ENCODE measurements at places on chromosomes 11 and 22.

GRCh38 chr11:30666817-30667216, 80.7 kb upstream of the MPPED2 start:
- no peak for DNase-seq

GRCh38 chr11:64605244-64605560, 14.2 kb downstream of the SLC22A12 start:
- no peak for DNase-seq

DNA sequence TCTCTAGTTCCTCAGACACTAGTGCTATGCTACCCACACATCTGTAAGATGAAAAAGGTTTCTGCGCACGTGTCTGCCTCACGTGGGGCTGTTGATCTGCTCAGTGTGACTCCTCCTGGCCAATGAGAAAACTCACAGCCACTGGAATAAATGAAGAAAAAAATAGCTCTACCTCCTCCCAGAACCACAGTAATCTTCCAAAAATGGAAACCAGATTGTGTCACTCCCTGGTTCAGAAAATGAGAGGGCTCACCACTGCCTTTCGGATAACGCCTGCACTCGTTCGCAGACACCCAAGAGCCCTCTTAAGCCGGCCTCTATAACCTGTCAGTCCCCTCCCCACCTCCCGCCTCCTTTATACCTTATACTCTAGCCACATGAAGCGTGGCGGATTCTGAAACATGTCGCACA, 5.1 kb downstream of the APBB1 start:
- no peak for DNase-seq

DNA sequence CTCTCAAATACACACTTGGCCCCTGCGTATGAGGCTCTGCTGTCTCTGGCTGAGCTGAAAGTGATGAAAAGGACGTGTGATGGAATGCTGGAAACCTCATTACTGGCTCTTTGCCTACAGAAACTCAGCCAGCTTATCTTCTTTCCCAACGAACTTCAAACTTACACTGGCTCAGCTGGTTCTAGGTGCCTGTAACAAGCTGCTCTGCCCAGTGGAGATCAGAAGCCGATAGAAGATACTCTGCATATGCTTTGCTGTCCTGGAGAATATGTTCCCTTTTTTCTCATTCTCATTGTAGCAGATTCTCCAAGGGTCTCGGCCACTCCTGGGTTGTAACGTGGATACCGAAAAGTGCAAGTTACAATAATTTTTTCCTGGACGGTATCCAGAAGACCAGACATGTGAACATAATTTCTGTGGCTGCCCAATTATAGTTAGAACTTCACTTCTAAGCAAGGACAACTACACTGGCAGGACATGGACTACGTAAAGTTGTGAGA, 405.3 kb upstream of the CCDC90B start:
- no peak for DNase-seq

DNA sequence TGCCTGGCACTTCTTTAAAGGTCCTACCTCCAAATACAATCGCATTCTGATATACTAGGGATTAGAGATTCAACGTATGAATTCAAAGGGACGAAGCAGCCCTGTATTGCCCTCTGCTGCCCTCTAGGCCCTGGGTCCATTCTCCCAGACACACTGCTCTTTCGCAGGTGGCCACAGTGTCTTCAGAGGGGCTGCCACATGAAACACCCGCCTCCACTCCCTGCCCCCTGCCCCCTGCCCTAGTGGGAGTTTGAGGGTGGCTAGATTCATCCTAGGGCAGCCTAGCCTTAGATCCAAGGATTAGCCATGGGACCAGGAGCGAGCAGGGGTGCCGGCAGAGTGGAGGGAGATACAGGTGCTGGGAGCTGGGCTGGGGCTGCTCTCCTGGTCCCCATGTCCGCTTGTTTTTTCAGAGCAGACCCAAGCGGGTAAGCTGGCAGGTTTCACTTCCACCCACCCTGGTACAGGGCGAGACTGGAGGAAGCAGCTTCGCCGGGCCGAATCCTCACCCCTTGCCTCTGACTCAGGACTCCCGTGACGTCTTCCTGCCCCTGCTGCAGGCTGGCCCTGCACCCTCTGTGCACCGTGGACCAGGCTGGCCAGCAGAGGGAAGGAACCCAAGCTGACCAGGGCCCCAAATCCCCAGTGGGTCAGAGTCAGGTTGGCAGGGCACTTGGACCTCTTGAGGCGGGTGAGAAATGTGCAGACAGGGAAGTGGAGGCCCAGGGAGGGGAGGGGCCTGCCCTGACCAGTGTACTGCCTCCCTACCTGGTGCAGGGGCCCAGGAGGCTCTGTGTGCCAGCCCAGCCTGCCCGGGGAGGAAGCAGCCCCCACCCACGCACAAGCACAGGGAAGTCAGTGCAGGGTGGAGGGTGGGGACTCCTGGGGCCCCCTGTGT, 28.4 kb upstream of the HMOX1 start:
- peak; percentile 91 for DNase-seq

- no peak for DNase-seq
Measured at GRCh38 chr11:6529266-6529665, 32.2 kb downstream of the DNHD1 start.

- DNase-seq, result no peak
Measured at GRCh38 chr11:84947070-84947469, 680.1 kb downstream of the DLG2 start.

DNA sequence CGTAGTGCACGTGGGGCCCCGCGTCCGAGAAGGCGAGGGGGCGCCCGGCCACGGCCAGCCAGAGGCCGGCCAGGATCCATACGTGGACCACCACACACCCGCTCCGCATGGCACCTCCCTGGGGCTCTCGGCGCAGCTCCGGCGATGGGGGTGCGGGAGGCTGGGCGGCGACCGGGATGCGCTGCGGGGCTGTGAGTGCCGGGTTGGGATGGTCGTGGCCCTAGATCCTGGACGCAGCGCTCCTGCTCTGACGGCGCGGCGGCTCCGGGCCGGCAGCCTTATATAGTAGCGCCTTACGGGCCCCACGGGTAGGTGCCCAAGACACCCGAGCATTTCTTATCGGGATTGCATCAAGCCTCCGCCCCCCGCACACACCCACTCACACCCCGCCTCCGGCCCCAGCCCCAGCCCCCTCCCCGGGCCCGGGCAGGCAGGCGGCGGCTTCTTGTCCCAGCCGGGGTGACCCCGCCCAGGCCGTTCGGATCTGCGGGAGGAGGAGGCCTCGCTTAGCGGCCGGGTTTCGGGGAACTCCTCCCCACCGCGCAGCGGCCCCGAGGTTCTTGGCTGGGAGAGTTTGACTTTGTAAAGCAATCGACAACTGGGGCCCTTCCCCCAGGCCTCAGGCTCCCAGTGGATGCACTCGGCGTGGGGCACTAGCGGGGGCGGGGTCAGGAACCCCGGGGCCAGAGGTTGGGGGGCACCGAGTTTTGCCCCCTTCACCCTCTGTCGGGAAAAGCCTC, at the start of gene FGF19:
Gene FGF19, minus strand, starts transcription at position 255 of the 740 bp plus-strand sequence. Its CDS starts 146 bp downstream, at position 109.
- no peak for DNase-seq

DNA sequence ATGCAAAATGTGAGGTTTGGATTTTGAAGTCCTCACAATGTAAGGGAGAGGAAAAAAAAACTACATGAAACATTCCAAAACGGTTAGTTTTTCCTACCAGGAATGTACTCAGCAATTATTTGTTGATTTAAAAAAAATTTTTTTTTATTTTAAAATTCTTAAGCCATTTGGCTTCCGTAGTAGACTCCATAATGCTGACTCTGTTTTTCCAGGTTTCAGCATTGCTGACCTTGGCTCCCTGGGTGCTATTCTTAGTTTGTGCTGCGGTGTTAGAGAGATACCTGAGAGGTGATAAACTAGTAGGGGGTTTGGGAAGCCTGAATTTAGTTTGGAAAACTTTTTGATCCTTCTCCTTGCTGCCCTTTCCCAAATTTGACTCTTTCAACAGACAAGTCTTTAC, 10.6 kb downstream of the STT3A start:
- no peak for DNase-seq

All from OCI-LY7 (cell line).